Stimulated activated CD4-positive, alpha-beta T cell treated with anti-CD3 and anti-CD28 coated beads, Interleukin-1b, Interleukin-23, amount 100 ng/mL, for 48 hours (primary cell): ENCODE measurements at places on chromosomes 12 and 14.

DNA sequence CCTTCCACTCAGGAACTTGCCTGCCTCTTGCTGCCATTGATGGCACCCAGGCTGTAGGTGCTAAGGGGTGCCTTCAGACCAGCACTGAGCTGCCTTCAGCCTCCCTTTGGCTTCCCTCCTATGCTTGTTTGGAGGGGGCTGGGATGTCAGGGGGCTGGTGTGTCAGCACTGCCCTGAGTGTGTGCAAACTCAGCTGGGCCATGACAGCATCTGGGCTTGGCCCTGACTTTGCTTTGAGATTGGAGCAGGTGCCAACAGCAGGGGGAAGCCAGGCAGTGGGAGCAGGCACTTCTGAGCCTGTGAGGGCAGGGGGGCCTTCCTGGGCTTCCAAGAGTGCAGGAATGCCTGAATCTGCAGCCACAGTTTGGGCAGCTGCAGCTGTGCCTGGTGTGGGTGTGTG is 56.9 kb downstream of the ATP23 start:
- DNase-seq = no peak

DNA sequence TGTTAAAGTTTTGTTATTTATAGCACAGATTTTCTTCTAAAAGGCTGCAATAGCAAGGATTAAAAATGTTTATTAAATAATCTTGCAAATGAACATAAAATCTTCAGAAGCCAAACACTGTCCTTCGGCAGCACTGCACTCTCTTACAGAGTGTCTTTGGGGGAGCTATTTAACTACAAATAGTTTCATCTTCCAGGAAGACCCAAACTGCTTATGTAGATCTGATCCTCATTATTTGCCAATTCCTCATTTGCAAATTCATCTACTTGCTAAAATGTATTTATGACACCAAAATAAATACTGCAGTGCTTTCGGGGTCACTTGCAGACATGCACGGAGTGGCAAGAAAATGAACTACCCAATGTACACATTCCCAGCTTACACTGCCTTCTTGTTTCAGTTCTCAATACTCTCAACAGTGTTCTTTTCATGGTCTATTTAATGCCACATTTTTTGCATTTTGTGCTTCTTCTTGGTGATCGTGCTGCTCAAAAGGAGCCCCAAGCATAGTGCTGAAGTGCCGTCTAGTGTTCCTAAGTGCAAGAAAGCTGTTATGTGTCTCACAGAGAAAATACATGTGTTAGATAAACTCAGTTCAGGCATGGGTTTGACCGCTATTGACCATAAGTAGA is 128.1 kb downstream of the PRKD1 start:
- no peak for DNase-seq

GRCh38 chr12:11162502-11162901 is 8.5 kb upstream of the SMIM10L1 start:
- no peak for DNase-seq

DNA sequence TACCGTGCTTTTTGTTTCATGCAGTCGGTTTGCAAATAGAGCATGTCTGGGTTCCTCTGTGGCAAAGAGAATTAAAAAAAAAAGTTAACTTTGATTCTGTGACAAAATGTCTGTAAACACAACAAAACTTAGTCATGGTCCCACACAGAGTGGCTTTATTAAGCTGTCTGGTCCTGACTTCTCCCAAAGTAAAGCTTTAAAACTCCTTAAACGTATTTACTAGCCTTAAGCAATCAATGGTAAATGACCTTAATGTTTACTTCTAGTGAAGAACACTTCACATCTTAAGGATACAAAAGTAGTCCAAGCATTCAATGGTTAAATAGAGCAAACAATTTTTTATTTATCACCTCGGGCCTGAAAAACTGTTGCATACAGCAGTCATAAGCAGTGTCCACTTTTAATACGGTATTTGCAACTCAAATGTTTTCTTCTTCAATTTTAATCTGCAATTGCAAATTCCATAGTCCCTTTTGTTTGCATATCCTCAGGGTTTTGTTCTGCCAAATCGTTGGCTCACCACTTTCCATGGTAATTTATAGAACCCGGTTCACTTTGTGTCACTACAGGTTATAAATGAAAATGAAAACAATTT is 453.0 kb upstream of the MIS18BP1 start:
- no peak for DNase-seq

DNA sequence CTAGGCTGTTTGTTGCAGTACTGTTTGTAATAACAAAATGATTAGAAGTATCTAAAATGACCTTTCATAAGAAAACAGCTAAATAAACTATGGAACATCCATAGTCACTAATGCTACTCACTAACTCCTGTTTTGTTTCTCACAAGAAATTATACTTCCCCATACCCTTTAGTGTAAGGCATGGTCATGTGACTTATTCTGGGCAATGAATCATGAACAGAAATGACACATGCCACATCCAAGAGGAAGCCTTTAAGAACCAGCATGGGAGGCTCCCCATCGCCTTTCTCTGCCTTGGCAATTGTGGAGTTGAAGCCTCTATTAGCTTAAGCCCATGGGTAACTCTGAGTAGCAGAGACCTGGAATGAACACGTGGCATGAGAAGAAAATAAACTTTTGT is 49.3 kb downstream of the KSR2 start:
- no peak for DNase-seq

DNA sequence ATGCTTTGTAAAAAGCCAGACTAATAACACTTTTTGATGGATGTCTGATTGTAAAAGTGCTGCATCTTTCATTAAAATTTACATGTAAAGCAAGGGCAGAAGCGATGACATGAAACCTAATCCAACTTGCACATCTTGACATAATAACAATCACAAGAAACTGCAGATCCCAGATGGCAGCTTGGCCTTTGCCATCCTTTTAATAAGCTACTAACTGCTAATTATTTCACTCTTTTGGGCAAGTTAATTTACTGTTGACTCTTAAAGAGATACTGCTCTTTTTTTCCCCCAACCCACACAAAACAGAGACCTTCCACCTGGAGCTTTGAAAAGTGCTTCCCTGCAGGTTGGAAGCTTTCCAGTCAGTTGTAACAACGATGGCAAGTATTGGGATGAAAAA is 137.5 kb downstream of the NRXN3 start:
- DNase-seq = no peak

DNA sequence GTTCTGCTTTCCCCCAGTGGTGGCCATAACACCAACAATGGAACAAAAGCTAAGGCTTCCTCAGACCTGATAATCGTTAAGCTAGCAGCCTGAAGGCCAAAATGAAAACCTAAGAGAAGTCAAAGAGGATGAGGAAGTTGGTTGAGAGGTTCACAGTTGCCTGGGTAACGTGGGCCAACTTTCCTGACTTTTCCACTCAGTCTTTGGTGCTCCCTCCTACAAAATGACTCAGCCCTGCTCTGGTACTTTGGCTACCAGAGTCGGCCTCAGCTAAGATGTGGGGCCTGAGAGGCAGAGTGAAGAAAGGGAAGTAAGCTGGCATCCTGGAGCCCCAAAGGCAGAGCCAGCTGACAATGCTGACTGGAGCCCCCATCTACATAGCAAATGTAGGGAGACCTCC is 14.9 kb upstream of the FKBP11 start:
- no peak for DNase-seq

DNA sequence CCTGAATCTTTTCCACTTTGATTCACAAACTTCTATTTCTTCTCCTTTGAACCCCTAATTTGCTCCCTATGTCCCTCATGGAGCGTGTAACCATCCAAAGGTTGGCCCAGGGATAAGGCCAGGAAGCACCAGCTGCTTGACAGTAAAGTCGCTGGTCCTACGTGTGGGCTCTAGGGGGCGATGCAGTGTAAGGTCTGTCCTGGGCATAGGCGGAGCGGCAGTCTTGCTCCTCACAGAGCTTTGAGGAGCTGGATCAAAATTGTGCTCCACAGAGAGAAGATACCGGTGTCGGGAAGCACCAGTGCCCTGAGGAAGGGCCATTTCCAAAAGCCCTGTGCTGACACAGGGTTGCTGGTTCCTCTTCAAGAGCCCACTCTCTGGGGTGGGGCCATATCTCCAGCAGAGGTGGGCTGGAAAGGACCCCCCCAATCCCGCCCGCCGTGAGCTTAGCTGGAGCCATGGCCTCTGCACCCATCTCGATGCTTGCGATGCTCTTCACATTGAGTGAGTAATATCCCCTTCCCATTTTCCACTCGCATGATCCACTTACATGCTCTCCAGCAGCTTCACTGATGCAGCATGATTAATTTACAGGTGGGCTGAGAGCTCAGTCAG is 49.9 kb upstream of the OR4E1 start:
- DNase-seq = peak; percentile 53
